ENCODE measurements at places on chromosomes 12 and 14. TPM values are rescaled to one million over a fixed set of nuclear protein-coding genes. Genes with fewer than 3 reads are reported as not detected.

Gene PMCH
- not detected for total RNA-seq

Gene LIN7A
- 0.42 TPM for total RNA-seq

Gene CTSG
- total RNA-seq = not detected

Gene BCL2L2
- 18.7 TPM for total RNA-seq

Gene RERGL
- not detected for total RNA-seq

Gene IL31
- total RNA-seq = not detected

Gene FAM234B
- total RNA-seq = 4.3 TPM

Gene TAS2R13
- not detected for total RNA-seq

Gene TMCC3
- 1.1 TPM for total RNA-seq

Gene OR6C2
- not detected for total RNA-seq

Gene TAS2R7
- not detected for total RNA-seq

Gene TAS2R8
- total RNA-seq = not detected

Gene IGF1
- total RNA-seq = 0.30 TPM

Gene CAPRIN2
- total RNA-seq = 16.1 TPM

Gene TPPP2
- total RNA-seq = not detected

Gene OTX2
- not detected for total RNA-seq

Gene PSEN1
- total RNA-seq = 73.6 TPM

Gene RPL10L
- total RNA-seq = not detected

Gene OR4K2
- not detected for total RNA-seq

Gene WNT5B
- total RNA-seq = 1.6 TPM

Gene FSCB
- not detected for total RNA-seq

Gene NFE2
- total RNA-seq = 0.07 TPM

Gene LMNTD1
- total RNA-seq = not detected

Gene PKP2
- 2.5 TPM for total RNA-seq

Gene NRXN3
- 1.1 TPM for total RNA-seq

Gene DDX55
- 28.9 TPM for total RNA-seq

Gene PMEL
- total RNA-seq = 1.4 TPM
